Prostate gland (tissue), 2 donors: ENCODE measurements at places on chromosomes 6 and 20.

DNA sequence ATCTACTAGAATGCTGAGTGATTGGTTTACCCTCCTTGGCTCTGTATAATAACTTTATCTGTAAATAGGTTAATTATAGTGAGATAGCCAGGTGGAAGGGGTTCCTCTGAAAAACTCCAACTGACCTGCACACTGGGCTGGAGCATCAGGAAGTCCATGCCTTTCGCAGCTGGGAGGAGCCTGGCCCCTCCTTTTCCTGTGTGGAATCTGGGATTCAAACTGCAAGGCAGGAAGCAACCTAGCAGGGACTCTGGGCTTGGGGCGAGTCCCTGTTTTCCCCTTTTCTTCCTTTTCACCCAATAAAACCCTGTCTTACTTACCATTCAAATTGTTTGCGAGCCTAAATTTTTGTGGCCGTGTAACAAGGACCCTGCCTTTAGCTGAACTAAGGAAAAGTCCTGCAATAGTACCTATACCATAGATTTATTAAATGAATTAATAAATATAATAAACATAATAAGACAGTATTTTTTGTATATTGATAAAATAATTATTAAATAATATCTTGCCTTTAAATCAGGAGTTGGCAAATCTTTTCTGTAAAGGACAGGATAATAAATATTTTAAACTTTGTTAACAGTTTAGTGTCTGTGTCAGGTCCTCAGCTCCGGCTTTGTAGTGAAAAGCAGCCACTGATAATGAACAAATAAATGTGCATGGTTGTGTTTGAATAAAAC, 406.2 kb upstream of the MMS22L start:
- DNase-seq, result no peak

GRCh38 chr6:47179286-47179685, 130.4 kb downstream of the TNFRSF21 start:
- DNase-seq, result no peak

GRCh38 chr20:52493171-52493721, 301.7 kb upstream of the ZFP64 start:
- DNase-seq, result peak; percentile 7

GRCh38 chr6:159043251-159043650, 1.5 kb downstream of the TAGAP start:
- no peak for DNase-seq

GRCh38 chr6:154012852-154013251, 26.2 kb upstream of the OPRM1 start:
- no peak for DNase-seq

DNA sequence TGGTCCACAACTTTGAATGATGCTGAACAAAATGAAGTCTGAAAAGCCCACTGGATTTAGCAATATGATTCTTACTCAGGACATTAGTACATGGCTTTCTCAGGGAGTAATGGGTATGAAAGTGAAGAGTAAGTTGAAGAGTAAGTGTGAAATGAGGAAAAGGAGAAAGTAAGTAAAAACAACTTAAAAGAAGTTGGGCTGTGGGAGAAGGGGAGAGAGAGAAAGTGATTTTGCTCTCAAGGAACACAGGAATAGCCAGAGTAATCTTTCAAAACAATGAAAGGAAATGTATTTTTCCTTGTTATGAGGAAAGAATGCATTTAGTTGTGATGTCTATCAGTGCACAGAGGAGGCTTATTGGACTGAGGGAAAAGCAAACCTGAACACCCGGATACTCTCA, 39.8 kb upstream of the NKAIN2 start:
- DNase-seq, result no peak

GRCh38 chr20:2217857-2218539, 77.8 kb upstream of the TGM3 start:
- DNase-seq, result no peak

DNA sequence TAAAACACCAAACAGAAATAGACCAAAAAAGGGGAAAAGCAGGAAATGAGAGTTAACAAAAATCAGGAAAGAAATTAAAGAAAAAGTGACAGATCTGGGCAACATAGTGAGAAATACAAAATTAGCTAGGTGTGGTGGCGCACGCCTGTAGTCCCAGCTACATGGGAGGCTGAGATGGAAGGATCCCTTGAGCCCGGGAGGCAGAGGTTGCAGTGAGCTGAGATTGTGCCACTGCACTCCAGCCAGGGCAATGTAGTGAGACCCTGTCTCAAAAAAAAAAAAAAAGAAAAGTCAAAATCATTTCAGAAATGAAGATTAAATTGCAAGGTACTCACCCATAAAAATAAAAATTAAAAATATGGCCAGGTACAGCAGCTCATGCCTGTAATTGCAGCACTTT, 13.0 kb upstream of the GRM4 start:
- no peak for DNase-seq

DNA sequence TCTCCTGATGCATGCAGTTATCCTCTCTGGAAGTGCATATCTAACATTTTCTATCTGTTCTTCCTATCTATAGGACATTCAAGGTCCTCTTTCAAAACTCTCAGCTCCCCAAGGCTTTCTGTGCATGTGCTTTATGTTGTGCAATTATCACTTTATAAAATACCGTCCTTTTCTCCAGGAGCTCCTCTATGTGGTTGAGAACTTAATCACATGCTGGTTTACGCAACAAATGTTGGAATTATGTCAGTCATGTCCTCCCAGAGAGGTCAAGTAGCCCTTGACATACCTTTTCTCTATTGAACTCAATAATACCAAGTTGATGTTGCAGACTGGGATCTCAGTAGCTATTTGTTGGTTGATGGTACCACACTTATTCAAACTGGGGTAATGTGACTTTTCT, 388.4 kb downstream of the BTBD3 start:
- no peak for DNase-seq

DNA sequence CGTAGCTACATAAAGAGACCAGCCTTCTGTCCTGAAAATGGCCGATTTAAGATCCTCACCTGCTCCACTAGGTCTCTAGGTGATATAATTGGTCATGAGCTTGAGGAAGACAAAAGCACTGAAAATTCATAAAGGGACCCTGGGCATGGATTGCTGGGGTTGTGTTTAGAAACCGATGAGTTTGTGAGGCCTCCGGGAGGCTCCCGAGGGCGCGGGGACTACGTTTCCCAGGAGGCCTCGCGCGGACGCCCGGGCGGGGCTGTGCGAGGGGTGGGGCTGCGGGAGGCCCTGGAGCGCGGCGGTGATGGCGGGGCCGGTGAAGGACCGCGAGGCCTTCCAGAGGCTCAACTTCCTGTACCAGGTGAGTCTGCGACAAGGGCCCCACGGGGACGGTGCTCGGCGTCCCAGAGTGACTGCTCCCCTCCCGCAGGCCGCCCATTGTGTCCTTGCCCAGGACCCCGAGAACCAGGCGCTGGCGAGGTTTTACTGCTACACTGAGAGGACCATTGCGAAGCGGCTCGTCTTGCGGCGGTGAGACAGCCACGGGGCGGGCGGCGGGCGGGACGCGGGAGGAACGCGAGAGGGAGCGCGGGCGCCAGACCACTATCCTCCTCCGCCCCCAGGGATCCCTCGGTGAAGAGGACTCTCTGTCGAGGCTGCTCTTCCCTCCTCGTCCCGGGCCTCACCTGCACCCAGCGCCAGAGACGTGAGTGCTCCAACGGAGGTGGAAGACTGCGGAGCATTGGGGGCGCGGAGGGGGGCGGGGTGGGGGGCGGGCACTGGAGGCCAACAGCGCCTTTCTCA, at the start of gene RPP21:
TSS of gene RPP21 (plus strand) at position 289 of the 804 bp plus-strand sequence. CDS start at position 305, 16 bp downstream.
- DNase-seq, result peak; percentile 83
